ENCODE measurements at places on chromosomes 11 and 22.

GRCh38 chr22:43945632-43946383, 9.4 kb upstream of the SAMM50 start:
- peak; percentile 61 for DNase-seq

GRCh38 chr11:35347173-35347878, 72.0 kb downstream of the SLC1A2 start:
- no peak for DNase-seq

DNA sequence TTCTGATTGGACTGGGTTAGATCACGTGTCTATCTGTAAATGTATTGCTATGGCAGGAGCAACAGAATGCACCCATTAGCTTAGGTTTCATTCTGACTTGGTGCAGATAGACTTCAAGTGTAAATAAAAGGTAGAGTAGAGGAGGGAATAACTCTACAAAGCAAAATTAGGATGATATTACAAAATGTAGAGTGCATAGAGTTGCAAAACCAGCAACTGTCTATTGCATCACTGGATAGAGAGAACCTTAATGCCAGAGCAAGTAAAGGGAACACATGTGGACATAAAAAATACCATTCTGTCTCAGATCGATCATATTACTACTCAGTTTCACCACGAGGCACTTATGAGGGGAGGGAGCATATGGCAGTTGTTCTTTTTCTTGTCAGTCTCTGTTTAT, 22.0 kb upstream of the CAT start:
- no peak for DNase-seq

GRCh38 chr11:75002516-75002915, 13.8 kb downstream of the NEU3 start:
- DNase-seq: no peak

DNA sequence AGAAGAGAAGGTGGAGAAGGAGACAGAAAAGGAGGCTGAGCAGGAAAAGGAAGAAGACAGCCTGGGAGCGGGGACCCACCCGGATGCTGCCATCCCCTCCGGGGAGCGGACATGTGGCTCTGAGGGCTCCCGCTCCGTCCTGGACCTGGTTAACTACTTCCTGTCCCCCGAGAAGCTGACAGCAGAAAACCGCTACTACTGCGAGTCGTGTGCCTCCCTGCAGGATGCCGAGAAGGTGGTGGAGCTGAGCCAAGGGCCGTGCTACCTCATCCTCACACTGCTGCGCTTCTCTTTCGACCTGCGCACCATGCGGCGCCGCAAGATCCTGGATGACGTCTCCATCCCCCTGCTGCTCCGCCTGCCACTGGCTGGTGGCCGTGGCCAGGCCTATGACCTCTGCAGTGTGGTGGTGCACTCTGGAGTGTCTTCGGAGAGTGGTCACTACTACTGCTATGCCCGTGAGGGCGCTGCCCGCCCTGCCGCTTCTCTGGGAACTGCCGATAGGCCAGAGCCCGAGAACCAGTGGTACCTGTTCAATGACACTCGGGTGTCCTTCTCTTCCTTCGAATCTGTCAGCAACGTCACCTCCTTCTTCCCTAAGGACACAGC, 21.4 kb downstream of the USP35 start:
- DNase-seq: no peak

Data from NCI-H1694 treated with DMSO at 0.1 percent for 48 hours (cell line).